Left hindlimb (tissue), 1 donor: ENCODE measurements at places on chromosomes 5 and 9.

GRCh38 chr5:149325894-149326293 lies 19.4 kb upstream of the GRPEL2 start:
- DNase-seq: no peak

- DNase-seq: no peak
Measured at GRCh38 chr5:107300721-107301327, 369.9 kb downstream of the EFNA5 start.

DNA sequence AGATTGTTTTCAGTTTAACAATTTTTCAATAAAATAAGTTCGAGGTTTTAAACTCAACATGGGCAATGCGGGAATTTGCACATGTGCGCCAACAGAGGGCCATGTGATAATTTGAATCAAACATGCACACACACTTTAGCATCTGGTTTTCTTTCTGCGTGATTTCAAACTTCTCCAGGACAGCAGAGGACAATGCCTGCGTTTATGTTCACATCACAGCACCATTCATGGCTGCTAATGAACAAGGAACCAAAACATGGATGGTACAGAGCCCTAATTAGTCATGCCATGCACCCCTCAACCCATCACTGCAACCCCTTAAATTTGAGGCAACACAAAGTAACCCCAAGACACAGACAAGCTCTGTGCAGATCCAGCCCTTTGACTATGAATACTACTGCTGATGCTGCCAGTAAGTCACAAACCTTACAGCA lies 2.8 kb downstream of the SHC3 start:
- DNase-seq: no peak

DNA sequence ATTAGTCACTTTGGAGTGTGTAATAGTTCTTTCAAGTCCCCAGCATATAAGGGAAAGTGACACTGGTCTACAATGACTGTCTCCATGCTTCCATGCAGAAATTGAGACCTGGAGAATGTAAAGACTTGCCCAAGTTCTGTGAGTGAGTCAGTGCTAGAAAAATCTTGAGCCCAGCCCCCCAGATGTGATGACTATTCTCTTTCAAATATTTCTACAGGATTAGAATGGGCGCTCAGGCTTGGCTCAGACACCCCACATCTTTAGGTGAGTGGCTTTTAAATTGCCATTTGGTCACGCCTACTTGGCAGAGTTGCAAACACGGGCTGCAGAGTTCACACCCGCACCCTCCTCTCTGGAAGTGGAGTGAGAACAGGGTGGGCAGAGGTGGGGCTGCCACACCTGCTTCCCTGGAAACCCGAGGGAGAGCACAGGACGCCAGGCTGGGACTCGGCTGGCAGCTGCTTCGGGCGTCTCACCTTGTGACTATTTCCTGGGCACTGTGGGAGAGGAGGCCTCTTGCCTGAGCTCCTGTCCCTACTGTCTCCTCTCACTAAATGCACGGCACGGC lies 37.6 kb downstream of the ROPN1L start:
- DNase-seq: no peak
